ENCODE measurements at places on chromosomes 5 and 9. TPM values are rescaled to one million over a fixed set of nuclear protein-coding genes. Genes with fewer than 3 reads are reported as not detected.

Gene PCYOX1L
- total RNA-seq = 14.2 TPM

Gene TNC
- total RNA-seq = 46.0 TPM

Gene GHR
- 3.2 TPM for total RNA-seq

Gene ADAMTS19
- total RNA-seq = 0.39 TPM

Gene FBP2
- total RNA-seq = not detected

Gene SHC3
- 6.5 TPM for total RNA-seq

Gene CCL19
- not detected for total RNA-seq

Gene SET
- total RNA-seq = 256 TPM

Gene ST8SIA4
- total RNA-seq = 3.1 TPM

Gene FABP6
- total RNA-seq = not detected

Gene PLAC8L1
- not detected for total RNA-seq

Gene PRELID1
- 69.7 TPM for total RNA-seq

Gene FREM1
- 0.26 TPM for total RNA-seq

Gene HCN1
- total RNA-seq = not detected

Gene NR5A1
- total RNA-seq = not detected

Gene SLC2A8
- 16.0 TPM for total RNA-seq

Gene UBAP2
- total RNA-seq = 14.5 TPM

Gene GFI1B
- not detected for total RNA-seq

Gene IGFBPL1
- total RNA-seq = not detected

Gene ABHD17B
- 60.2 TPM for total RNA-seq

Gene PSD2
- not detected for total RNA-seq

Gene ZNG1C
- total RNA-seq = 6.9 TPM

Gene OTULINL
- 4.8 TPM for total RNA-seq

Gene IFNA2
- not detected for total RNA-seq

Gene PCDHB10
- 0.13 TPM for total RNA-seq

Gene SCGB3A2
- not detected for total RNA-seq

Gene FGF1
- total RNA-seq = not detected

Gene PCDHB6
- total RNA-seq = 0.64 TPM

Gene CD72
- total RNA-seq = 1.1 TPM

Gene PCDHA4
- not detected for total RNA-seq

Gene CYSRT1
- total RNA-seq = under 0.01 TPM

Gene ACSL6
- total RNA-seq = not detected

Gene SMIM23
- total RNA-seq = not detected

Gene FAM169A
- under 0.01 TPM for total RNA-seq

Gene SPOCK1
- total RNA-seq = 27.8 TPM
